ENCODE measurements at places on chromosomes 12 and 14. TPM values are rescaled to one million over a fixed set of nuclear protein-coding genes. Genes with fewer than 3 reads are reported as not detected.

MYF5 gene
- not detected for total RNA-seq

MED13L gene
- total RNA-seq: 476 TPM

OAS1 gene
- total RNA-seq: 3.6 TPM

KRT72 gene
- not detected for total RNA-seq

RPS29 gene
- 3,421 TPM for total RNA-seq

C1QL4 gene
- 0.36 TPM for total RNA-seq

HHIPL1 gene
- total RNA-seq: 12.3 TPM

ANKRD13A gene
- total RNA-seq: 113 TPM

RIN3 gene
- 10.3 TPM for total RNA-seq

TOX4 gene
- total RNA-seq: 37.6 TPM

DNA sequence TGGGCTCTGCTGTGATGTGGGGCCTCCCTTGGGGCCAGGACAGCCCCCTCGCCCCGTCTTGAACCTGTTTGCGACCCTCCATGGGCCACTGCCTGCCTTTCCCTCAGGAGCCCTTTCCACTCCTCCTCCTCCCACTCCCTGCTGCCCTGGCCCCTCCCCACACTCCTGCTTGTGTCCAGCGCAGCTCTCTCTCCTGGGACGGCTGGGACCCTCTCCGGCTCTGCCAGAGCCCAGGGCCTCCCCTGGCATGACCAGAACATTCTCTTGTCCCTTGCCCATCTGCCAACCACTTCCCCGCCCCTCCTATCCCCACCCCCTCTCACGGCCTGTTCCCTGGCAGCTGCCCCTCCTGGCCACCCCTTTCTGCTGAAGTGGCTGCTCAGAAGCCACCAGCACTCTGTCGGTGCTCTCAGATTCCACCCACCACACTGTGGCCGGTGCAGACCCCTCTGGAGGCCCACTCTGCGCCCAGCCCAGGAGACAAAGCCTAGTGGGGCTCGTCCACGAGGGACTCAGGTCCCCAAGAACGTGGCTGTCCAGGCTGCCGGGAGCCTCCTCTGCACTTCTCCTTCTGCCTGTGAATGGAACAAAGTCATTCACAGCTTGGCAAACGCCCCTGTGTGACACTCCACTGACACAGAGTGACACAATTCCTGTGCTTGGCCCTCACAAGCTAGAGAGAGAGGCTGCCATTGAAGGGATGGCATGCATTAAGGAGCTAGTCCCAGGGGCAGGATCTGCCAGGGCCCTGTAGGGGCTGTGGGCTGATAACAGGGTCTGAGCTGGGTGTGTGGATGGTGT, 1.4 kb downstream of the ASPG start:
- DNase-seq: peak; percentile 91

GRCh38 chr14:100271247-100271939, 32.4 kb downstream of the YY1 start:
- peak; percentile 32 for DNase-seq

DNA sequence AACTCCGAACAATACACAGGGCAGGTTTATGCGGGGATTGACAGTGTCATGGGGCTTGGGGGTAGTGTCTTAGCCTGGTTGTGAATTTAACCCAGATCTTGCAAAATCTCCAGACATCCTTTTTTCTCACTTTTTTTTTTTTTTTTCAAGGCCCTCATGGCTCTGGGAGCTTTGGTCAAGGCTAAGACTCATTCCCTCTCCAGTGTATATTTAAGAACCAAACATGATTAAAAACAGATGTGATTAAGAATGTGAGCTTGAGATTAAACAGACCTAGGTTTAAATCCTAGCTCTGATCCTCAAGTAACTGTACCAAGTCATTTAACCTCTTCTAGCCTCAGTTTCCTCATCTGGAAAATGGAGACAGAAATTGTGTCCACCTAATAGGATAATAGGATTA, 151.7 kb upstream of the FUT8 start:
- peak; percentile 73 for DNase-seq

DNA sequence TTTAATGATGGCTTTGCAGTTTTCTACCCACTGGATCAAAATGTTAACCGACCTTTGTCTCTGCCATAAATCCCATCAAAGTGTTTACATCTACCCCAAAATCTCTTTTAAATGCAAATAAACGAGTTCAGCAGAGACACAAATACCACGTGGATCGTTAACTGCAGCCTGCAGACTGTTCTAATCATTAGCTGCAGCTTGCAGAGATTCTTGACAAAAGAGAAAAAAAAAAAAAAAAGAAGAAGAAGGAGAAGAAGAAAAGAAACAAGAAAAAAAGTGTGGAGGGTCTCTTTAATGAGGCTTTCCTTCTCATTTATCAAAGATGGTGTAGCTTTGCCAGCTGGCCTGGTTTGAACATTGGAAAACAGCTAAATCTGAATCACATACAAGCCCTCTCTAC, 275.7 kb downstream of the NEDD1 start:
- DNase-seq: no peak

GRCh38 chr14:65805113-65805473, 392.6 kb downstream of the FUT8 start:
- DNase-seq: no peak

DNA sequence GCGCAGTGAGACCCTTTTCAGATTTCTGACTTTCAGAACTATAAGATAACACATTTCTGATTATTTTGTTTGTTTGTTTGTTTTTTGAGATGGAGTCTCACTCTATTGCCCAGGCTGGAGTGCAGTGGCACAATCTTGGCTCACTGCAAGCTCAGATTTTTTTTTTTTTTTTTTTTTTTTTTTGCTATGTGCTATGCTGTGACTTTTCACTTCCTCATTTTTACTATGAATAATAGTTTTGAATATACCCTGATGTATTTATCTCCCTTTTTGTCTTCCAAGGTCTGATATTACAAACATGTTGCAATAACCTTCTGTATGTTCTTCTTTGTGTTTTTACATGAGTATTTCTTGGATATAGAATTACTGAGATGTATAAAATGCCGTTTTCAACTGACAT, 658.7 kb upstream of the SEL1L start:
- DNase-seq: no peak

GRCh38 chr12:131747276-131748177, 36.6 kb downstream of the SFSWAP start:
- DNase-seq: peak; percentile 37

DNA sequence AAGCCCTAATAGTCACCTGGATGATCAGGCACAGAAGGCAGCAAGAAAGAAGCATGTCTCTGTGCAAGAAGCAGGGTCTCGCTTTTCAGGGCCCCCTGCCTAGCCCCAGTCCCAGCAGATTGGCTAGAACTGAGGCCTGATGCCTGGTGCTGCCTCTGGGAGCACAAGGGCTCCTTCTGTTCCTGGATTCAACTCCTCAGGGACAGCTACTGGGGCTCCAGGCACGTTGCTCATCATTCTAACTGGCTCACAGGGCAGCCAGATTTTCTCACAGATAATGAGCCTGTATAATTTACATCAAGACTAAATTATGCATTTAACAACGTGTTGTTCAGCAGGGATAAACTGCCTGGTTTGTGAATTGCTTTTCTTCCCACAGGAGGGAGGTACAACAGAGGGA, 106.5 kb upstream of the PLXNC1 start:
- no peak for DNase-seq

DNA sequence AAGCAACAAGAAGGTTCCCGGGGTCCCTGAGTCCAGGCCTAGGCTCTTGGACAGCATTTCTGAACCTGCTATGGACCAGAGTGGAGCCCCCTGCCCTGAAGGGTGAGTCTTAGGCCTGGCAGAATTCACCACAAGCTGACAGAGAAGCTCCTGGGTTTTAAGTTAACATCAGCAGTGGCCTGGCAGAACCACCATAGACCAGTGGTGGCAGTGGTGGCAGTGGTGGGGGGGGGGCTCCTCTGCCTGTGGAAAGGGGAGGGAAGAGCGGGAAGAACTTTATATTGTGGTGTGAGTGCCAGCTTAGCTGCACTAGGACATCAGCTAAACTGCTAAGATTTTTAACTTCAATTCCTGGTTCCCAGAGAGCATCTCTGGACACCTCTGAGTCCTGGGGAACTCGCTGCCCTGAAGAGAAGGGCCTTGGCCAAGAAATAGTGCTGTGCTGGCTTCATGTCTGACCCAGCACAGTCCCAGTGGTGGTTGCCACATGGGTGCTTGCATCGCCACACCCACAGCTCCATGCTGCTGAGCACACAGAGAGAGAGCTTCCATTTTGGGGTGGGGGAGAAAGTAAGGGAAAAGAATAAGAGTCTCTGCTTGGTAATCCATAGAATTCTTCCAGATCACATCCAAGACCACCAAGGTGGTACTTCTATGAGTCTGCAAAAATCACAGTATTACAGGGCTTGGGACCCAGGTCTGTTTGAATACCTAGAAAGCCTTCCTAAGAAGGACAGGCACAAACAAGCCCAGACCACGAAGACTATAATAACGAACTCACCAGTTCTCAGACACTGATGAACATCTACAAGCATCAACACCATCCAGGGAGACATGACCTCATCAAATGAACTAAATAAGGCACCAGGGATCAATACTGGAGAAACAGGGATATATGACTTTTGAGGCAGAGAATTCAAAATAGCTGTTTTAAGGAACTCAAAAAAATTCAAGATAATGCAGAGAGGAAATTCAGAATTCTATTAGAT, 20.4 kb upstream of the RNF212B start:
- no peak for DNase-seq

DNA sequence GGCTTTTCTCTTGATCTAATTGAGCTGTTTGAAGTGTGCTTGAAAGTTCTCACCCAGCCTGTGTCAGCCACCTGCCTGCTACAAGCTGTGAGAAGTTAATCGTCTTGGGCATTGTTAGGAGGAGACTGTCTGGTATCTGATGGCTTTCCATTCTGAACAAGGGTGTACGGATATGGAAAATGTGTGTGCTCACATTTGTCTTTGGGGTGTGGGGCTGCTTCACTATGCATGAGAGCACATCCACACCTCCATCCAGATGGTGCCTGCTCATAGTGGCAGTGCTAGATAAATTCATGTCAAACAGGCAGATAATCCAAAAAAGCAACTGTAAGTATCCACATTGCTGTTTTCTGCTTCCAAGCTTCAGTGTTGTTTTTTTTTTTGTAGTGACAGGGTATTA, 462.2 kb downstream of the DIO2 start:
- DNase-seq: no peak

GRCh38 chr12:126811391-126811790, 1455.6 kb upstream of the TMEM132C start:
- DNase-seq: no peak

GRCh38 chr12:91958816-91959215, 186.8 kb downstream of the BTG1 start:
- peak; percentile 85 for DNase-seq

- no peak for DNase-seq
Observed at GRCh38 chr12:56836317-56836716, 73.2 kb downstream of the HSD17B6 start.

GRCh38 chr12:49557187-49557916, 10.6 kb downstream of the MCRS1 start:
- DNase-seq: peak; percentile 3

GRCh38 chr12:47192051-47192450, 112.3 kb upstream of the AMIGO2 start:
- DNase-seq: no peak

DNA sequence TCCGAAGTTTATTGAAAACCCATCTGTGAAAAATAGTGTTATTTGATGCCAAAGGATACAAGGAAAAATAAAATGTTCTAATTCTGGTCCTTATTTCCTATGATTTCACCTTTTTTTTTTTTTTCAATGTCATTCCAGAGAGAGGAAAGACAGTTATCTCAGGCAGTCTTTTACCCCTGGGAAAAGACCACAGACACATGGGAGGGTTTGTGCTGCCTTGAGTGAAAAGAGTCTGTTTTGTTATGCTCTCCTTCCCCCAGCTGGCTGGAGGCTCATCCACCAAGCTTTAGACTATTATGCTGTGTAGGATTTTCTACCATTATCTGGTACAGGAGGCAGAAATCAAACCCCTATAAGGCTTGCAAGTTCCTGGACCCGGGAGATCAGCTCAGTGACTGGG, 151.8 kb downstream of the CRADD start:
- DNase-seq: no peak

DNA sequence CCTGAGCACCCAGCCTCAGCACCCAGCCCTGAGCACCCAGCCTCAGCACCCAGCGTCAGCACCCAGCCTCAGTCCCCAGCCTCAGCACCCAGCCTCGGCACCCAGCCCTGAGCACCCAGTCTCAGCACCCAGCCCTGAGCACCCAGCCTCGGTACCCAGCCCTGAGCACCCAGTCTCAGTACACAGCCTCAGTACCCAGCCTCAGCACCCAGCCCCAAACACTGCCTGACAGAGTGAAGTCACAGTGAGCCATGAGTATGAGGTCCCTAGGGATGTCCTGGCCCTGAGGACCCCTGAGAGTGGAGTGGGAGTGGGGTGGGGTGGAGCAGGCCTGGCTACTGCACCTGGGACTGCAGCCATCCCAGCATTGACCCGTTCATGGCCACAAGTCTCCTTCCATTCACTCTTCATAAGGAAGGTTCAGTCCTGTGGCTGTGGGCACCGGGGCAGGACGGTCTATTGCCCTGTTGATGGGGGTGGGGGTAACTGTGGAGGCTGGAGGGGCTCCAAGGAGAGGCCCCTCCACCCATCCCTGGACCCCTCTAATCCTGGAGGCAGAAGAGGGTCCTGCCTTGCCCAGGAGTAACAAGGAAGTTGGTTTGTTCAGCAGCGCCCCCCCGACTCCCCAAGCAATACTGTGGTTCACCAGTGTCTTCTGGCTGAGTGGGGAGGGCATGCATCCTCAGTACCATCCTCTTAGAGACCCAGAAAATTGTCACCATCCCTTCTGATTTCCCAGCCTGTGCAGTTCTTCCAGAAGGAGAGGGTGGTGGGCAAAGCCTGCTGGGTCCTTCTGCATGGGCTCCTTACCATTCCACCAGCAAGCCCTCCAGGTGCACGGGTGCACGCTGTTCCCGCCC, 140.5 kb downstream of the ADGRD1 start:
- DNase-seq: peak; percentile 80

- no peak for DNase-seq
Observed at GRCh38 chr12:29333178-29333577, 47.8 kb downstream of the ERGIC2 start.

- DNase-seq: no peak
Observed at GRCh38 chr14:51460011-51460410, 191.7 kb upstream of the FRMD6 start.

DNA sequence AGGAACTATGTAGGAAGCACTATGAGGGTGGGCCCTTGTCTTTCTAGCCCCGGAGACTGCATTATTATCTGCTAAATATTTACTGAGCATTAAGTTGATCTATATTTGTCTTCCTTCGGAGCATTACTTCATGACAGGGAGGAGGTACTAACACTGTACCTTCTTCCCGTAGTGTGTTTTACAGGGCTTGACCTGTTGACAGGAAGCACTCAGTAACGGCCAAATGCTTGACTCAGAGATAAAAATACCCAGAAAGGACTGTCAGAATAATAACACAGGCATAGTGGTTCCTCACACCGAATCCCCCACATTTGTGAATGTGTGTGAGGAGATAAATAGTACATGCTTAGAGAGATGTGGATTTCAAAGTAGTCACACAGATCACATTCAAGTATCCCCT, 466.6 kb downstream of the EGLN3 start:
- DNase-seq: no peak

DNA sequence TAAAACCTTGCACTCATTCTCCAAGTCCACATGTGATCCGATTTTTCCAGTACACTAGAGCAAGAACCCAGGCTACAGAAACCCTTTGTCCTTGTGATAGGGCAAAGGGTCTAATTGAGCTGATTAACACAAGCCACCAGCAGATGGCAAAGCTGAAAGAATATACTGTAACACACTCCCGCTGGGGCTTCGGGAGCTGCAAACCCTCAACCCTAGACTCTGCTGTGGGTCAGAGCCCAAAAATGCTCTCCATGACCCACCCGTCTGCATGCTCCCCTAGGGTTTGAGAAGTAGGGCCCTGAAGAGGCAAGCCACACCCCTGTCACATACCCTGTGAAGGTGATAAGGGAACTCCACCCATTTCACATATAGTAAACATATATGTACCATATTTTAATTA, 33.6 kb upstream of the PCNX1 start:
- DNase-seq: no peak
